ENCODE measurements at places on chromosomes 4 and X. TPM values are rescaled to one million over a fixed set of nuclear protein-coding genes. Genes with fewer than 3 reads are reported as not detected.

The DCX gene
- total RNA-seq: 2.4 TPM

- no peak for DNase-seq
Observed at GRCh38 chr4:94530073-94530472, 78.3 kb downstream of the PDLIM5 start.

The CDKL2 gene
- 0.49 TPM for total RNA-seq

The AKAP4 gene
- not detected for total RNA-seq

Measured in skin of body (tissue), 3 donors.